ENCODE measurements at places on chromosomes 11 and 22.

- DNase-seq: no peak
These were observed 72.1 kb downstream of the LRRC32 start for GRCh38 chr11:76598426-76598839.

- DNase-seq: no peak
These were observed 698.1 kb downstream of the NTM start for GRCh38 chr11:132068556-132068955.

- DNase-seq: peak; percentile 85
These were observed 13.9 kb downstream of the SCGB1A1 start for GRCh38 chr11:62432695-62433094.

GRCh38 chr11:14267861-14268635 lies 90.9 kb downstream of the RRAS2 start:
- DNase-seq: no peak

- DNase-seq: peak; percentile 18
These were observed 242.0 kb downstream of the DDX10 start for GRCh38 chr11:108906826-108907225.

GRCh38 chr22:22082960-22083359 lies 100.4 kb upstream of the TOP3B start:
- DNase-seq: no peak

DNA sequence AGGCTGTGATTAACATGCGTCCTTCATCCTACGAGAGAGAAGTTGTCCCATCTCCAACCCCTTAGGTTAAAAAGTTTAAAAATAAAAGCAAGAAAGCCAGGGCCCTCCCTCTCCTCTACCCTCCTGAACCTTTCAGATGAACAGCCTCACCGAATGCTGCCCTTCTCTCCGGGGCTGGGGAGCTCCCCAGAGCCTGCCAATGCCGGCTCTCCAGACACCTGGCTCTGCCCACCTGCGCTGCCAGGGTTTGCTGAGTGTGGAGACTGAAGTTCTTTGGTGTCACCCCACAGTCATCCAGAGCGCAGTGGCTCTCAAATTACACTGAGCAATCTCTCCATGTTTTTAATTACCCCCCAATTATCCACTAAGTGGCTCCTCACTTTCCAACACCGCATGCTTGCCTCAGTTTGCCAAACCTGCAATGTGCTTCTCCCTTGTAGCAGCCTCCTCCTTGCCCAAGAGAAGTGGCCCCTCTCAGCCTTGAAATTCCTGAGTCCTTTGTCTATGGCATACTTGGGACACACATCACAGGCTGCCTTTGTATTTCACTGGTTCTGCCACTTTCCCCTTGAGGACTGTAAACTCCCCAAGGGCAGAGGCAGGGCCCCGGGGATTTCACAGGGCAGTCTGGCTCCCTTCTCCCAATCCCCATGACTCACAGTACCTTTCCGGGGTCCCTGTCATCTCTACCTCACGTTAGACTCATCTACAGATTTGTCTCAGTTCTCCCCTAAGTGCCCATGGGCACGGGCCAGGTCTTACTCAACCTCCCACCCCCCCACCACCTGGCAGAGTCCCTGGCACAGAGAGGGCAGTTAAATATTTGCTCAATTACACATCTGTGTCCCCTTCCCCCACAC lies 2.0 kb downstream of the MYH9 start:
- no peak for DNase-seq

DNA sequence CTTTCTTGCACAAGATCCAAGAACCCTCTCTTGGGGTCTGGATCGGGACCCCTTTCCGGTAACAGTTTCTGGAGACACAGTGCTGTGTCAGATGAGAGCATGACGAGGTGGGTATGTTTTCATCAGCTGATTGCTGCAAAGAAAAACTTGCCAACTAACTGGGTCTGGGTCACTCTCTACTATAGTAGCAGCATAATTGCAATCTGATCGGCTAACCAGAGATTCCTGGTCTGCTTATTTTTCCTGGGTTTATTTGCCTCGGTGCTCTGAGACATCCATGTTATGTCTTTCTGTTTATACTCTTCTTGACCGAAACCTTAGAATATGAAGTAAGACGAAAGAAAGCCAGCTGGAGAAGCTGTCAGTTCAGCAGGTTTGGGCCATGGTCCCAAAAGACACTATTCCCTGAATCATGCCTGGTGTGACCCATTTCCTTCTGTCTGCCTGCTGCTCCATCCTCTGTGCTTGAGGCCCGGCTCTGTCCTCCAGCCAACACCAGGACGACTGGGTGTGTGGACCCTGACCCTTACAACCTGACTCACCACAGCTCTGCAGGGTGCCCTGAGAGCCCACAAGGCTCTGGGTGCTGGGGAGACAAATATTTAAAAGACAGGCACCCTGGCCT lies 24.1 kb upstream of the CLMP start:
- no peak for DNase-seq

DNA sequence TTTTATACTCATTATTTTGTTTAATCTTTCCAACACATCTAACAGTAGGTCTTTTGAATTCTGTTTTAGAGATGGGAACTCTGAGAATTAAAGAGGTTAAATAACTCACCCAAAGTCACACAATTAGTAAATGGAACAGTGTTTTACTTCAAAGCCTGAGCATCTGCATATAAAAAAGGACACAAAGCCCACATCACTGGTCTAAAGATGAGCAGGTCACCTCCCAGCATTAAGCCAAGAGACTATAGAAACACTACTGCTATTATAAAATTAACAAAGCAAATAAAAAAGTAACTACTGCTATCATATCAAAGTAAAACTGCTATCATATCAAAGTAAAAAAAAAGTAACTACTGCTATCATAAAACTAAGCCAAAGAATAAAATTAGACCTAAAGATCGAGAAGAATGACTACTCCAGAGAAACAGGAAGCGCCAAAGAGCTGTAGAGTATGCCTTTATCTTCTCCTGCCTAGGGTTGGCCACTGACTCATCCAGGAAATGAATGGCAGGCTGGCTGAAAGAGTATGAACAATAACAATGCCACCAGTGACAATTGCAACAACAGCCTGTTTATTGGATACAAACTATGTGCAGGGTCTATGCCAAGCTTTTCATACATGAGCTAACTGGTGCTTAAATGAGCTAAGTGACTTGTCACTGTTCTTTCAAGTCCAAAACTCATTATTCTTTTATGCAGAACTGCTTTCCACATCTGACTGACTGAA lies 1153.0 kb upstream of the TENM4 start:
- peak; percentile 27 for DNase-seq

DNA sequence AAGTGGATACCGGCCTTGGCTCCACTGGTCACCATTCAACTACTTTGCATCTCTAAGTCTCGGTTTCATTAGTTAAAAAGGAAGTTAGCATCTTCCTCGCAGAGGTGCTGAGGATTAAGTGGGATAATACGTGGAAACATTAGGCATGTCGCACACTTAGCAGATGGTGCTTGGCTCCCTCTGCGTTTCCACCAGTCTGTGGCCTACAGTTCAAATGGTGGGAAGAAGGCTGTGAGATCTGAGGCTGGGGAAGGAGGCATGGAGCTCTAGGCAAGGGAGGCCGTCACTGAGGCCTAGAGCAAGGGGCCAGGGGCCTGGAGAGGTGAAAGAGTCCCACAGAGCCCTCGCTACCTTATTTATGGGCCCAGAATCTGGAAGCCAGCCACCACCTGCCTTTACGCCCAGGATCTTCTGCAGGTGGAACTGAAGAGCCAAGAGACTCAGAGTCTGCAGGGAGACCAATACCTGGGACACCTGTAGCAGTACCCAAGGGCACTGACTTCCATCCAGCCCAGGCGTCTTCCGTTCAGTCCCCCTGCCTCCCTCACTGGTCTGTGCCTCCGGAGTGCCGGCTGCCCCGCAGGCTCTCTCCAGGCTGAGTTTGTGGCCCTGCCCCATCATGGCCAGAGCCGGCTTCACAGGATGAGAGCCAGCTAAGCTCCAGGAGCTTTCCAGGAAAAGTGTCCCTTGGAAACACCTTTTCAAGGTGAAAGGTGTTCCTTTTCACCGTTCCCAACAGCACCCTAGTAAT lies 66.1 kb upstream of the A4GALT start:
- DNase-seq: no peak

DNA sequence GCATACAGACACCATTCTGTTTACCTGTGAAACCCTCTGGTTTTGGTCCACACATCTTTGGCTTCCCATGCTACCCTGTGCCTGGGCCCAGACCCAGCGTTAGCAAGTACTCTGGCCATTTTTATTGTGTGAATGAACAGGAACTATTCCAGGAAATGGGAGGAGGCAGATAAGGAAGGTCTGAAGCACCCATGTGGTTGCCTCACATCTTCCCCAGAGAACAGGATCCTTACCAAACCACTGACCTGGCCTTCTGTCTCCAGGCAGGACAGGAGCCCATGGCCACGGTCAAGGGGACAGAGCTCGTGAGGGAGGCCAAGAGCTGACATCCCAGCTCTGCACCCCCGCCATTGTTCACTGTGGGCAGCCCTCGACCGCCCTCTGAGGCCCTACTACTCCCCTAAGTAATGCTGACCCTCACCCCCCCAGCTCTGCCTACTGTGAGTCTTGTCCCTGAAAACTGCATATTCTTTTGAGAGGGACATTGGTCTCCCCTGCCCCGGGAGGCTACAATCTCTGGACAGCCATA lies 97.7 kb upstream of the TP53I11 start:
- no peak for DNase-seq

GRCh38 chr22:23225724-23226496 lies 45.6 kb downstream of the BCR start:
- peak; percentile 62 for DNase-seq

GRCh38 chr22:30245181-30245984 lies 1.2 kb downstream of the LIF start:
- DNase-seq: no peak

DNA sequence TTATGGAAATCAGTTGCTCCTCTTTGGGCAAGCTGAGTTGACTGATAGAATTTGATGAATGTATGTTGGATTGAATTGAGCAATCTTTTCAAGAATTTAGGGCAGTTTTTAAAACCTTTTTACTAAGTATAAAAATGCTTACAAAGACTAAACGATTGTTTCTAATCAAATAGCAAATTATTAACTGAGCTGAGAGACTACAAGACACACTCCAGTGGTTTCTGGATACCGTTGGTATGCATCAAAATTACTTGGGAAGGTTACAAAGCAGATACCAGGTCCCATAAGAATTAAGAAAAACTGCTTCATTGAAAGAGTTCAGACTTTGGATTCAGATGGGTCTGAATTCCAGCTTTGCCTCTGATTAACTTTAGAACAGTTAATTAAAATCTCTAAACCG lies 721.4 kb downstream of the FAM181B start:
- peak; percentile 28 for DNase-seq

DNA sequence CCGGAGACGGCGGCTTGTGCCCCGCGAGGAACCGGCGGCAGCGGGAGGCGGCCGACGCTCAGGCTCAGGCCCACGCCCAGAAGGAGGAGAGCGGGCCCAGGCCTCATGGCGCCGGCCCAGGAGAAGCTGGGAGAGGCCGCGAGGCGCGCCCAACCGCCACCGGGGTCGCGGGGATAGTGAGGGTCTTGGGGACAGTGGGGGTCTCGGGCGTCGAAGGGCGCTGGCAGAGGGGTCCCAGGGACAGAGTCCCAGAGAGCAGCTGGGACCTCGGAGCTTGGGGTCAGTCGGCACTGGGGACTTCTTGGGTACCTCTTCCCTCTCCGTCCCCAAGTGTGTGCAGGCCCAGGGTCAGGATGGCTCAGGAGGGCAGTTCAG lies at the start of gene PKDREJ:
Gene PKDREJ, minus strand, starts transcription at position 128 of the 375 bp plus-strand sequence. Its CDS starts 21 bp downstream, at position 107.
- no peak for DNase-seq

GRCh38 chr11:91686700-91687099 lies 537.9 kb upstream of the FAT3 start:
- DNase-seq: no peak

DNA sequence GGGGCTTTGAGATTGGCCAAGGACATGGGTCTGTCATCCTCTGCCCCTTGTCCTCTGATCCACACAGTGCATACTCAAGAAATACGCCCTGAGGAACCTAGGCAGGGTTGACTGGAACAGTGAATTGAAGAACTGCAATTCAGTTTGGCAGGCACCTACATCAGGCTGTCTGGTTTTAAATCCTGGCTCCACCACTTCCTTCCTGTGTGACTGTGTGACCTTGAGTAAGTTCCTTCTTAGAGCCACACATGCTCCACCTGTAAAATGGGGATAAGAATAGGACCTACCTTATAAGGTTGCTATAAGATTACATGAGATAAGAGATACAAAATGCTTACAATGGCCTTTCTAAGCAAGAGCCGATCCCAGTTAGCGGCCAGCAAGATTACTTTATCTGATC lies 15.8 kb upstream of the TCF20 start:
- DNase-seq: no peak

- no peak for DNase-seq
These were observed 1.5 kb downstream of the MUC2 start for GRCh38 chr11:1076061-1076665.

- no peak for DNase-seq
These were observed 80.7 kb downstream of the GGT1 start for GRCh38 chr22:24683691-24684090.

DNA sequence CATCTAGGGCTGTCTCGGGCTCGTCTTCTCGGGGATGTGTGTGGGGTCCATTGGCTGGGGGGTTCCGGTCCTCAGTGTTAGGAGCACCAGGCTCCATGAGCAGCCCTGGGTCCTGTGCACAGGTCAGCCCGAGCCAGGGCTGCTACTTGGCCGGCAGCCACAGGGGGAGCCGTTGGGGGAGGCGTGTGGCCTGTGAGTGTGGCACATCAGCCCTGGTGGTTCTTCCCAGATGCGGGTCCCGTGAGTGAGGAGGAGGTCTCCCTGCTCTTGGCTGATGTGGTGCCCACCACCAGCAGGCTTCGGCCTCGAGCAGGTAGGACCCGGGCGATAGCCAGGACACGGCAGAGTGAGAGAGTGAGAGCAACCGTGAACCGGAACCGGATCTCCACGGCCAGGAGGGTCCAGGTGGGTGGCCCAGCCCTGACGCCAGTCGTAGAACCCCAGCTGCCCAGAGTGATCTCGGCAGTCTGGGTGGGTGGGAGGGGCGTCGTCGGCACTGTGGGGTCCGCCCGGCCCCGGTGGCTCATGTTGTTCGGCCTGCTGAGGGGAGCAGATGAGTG lies 18.5 kb downstream of the IRF7 start:
- DNase-seq: no peak

DNA sequence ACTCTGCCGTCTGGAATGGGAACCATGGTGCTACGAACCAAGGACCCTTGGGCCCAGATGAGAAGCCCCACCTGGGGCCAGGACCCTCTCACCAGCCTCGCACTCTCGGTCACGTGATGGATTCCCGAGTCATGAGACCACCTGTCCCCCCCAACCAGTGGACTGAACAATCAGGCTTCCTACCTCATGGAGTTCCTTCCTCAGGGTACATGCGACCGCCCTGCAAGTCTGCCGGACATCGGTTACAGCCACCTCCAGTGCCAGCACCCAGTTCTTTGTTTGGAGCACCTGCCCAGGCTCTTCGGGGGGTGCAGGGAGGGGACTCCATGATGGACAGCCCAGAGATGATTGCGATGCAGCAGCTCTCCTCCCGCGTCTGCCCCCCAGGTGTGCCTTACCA lies 20.8 kb upstream of the SLC25A18 start:
- no peak for DNase-seq

DNA sequence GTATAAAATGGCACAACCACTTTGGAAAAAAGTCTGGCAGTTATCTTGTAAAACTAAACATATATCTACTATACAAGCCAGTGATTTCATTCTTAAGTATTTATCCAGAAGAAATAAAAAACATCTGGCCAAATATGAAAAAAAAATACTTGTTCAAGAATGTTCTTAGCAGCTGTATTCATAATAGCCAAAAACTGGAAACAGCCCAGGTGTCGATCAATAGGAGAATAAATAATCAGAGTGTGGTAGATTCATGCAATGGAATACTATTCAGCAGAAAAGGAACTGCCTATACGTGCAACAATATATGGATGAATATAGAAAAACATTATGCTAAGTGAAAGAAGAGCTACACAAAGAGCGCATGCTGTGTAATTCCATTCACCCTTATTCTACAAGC lies 36.7 kb downstream of the POU2AF1 start:
- no peak for DNase-seq

GRCh38 chr11:16418428-16419097 lies 62.2 kb upstream of the SOX6 start:
- no peak for DNase-seq
